Activated CD4-positive, alpha-beta T cell treated with anti-CD3 and anti-CD28 coated beads, Interleukin-2, amount 10 ng/mL, durations not matched to agents 7 days and 5 days (primary cell): ENCODE measurements at places on chromosomes 6 and 20. TPM values are rescaled to one million over a fixed set of nuclear protein-coding genes. Genes with fewer than 3 reads are reported as not detected.

GRCh38 chr20:24704899-24705298, 235.5 kb downstream of the SYNDIG1 start:
- DNase-seq, result no peak

DNA sequence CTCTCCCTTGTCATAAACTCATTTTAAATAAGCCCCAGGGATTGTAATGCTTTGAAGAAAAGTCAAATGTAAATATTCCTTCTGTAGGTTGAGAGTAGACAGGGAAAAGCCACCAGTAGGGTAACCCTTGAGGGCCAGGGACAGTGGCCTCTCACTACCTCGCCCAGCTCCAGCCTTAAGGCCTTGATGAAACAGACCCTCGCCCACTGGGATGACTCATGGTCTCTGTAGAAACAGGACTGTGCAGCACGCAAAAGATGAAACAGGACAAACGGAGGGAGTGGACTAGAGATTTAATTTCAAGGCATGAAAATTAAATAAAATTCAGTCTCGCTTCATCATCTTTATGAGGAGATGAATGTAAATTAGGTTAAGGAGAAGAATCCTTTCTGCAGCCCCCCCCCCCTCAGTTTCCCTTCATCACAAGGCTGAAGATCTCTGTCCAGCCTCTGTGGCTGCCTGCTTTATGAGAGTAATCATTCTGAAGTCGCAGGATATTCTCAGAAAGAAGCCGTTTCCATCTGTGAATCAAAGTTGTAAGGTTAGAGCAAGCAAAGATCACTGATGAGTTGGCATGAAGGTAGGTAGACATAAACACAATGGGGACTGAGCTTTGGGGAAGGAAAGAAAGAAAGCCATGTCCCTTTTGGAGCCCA, 60.4 kb downstream of the TMEM200A start:
- no peak for DNase-seq

DNA sequence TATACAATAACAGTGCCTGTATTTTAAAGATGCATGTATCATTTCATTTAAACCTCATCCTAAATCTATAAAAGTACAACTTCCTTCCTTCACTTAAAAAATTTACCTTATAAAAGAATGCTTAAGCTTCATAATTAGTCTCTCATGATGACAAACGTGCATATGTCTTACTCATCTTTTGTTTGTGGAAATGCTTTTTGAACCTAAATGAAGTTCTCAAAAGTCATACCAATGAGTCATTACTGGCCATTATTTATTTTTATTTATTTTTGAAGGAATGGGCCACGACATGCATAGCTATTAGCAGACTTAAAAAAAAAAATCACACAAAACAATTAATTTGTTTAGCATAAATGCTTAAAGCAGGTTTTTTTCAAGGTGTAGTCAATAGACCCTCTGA, 3.7 kb downstream of the TFB1M start:
- no peak for DNase-seq

- no peak for DNase-seq
Measured at GRCh38 chr20:63177785-63178445, 38.0 kb downstream of the YTHDF1 start.

ASIP gene
- not detected for total RNA-seq

MRPL18 gene
- total RNA-seq, result 65.5 TPM

KCNQ2 gene
- total RNA-seq, result 0.12 TPM
